ENCODE measurements at places on chromosomes 1 and 21.

- DNase-seq = no peak
Observed at GRCh38 chr1:166057650-166058049, 109.2 kb downstream of the FAM78B start.

DNA sequence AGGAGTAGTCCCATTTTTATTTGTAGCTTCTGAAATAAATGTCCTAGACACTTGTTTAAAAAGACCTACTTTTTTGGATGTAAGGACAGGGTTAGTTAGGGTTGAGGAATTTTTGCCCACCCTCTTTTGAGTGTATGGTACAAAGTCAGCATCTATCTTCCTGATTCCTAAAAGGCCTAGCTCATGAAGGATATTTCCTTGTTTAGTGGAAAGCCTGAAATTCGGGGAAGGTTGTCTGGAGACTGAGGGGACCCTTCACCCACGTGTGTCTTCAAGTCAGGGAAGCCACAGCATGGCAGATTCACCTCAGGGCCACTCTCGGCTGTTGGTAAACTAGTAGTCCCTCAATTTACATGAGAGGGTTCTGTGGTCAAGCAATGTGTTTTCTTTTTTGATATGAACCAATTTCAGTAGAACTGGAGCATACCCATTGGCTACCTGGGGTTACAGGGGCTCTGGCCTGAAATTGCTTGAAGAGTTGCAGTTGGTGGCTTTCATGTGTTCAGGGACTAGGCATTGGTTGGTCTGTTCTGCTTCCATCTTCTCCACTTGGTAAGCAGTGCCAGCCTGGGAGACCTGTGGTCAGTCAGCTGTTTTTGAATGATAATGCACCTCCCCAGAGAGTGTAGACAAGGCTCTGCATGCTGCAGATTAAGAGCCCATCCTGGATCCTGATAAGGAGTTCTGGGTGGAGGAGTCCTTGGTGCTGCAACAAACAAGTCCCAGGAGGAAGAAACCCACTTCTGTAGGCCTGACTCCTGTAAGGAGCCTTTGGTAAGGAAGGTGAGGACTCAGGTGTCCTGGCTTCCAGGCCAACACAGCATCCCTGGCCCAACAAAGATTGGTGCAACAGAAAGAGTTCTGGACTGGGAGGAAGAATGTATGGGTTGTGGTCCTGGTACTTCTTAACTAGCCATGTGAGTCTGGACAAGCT lies 6.3 kb downstream of the BTG2 start:
- DNase-seq = no peak

DNA sequence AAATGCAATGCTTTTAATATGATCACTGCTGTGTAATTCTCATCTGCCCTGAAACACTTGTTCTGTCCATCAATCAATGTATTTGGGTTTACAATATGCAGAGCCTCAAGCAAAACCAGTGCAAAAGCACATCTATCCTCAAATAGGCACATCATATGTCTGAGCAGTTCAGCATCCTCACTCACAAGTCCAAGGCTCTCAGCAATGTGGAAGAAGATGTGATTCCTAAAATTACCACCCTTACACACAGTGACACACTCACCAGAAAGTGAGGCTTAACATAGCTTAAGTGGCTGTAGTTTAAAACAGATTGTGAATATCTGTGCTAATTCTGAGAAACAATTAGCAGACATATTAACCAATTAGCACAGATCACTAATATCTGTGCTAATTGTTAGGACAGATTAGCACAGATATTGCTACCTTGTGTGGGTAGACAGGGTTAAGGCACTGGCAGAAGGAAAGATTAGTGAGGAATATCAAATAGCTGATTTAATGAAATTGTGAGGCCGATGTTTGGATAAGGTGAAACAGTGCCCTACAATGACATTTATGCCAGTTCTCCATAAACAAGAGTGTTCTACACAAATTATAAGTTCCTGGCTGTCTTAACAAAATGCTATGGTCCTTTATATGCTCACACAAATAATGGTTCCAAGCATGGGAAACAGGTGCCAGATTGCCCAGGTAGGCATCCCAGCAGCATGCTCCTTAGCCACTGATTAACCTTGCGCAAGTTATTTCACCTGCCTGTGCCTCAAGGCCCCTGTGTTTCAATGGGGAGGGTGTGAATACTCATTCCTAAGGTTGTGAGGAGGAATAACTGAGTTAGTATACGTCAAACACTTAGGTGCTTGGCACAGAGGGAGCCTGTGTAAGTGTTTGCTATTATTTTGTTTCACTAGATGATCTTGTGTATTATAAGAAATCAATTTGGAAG lies 41.7 kb downstream of the MRPL39 start:
- no peak for DNase-seq

GRCh38 chr1:89271341-89272015 lies 1.2 kb downstream of the GBP5 start:
- no peak for DNase-seq

DNA sequence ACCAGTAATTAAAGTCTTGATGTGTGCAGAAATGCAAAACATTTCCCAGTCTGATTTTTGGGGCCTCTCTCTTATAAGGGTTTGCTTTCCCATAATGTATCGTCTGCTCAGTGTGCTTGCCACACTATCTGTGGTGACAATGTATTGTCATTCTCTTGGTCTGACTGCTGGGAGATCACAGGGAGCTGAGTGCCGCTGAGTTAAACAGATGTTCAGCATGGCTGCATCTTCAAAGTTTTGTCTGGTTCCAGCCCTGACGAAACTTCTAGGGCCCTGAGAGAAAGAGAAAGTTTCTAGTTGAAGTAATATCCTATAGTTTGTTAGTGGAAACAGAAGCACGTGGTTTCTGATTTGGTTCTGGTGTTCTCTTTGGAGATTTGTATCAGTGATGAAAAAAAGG lies 42.6 kb downstream of the DNM3 start:
- no peak for DNase-seq

Data from cardiac muscle cell (in vitro differentiated cells and primary cell).